ENCODE measurements at places on chromosomes 3 and 15.

DNA sequence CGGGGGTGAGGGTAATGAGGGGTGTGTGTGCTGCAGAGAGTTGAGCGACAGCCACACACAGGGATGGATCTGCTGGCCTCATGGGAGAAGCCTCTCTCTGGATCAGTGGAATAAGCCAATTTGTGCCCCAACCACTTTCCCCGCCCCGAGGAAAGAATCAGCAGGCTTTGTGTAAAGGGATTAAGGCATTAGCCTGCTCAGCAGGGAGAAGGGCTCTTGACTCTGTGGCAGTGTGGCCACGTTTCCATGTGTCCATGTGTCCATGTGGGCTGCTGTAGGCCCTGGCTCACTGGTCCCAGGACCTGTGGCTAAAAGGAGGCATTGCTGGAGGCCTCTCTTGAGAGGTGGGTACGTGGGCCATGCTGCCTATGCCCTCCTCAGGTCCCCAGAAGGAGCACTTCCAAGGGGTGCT is 104.7 kb downstream of the HMG20A start:
- no peak for DNase-seq

DNA sequence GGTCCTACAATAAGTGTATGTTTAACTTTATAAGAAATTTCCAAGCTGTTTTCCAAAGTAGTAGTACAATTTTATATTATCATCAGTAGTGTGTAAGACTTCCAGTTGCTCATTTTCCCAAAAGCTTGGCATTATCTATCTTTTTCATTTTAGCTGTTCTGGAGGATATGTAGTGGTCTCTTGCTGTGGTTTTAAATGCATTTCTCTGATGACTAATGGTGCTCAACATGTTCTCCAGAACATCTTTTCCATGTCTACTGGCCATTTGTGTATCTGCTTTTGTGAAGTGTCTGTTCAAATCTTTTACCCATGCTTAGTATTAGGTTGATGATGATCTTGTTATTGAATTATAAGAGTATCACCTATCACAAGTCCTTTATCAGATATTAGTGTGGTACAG is 13.3 kb downstream of the BCL2A1 start:
- DNase-seq = no peak

- no peak for DNase-seq
These were observed 119.5 kb downstream of the TMEM108 start for GRCh38 chr3:133157716-133158115.

GRCh38 chr15:82971218-82971984 is 14.6 kb upstream of the RAMAC start:
- no peak for DNase-seq

GRCh38 chr3:101531473-101532086 is 18.6 kb upstream of the SENP7 start:
- DNase-seq = no peak

GRCh38 chr3:141306922-141307321 is 61.4 kb upstream of the ZBTB38 start:
- DNase-seq = peak; percentile 30

GRCh38 chr3:127888564-127889107 is 26.4 kb upstream of the KBTBD12 start:
- DNase-seq = no peak

GRCh38 chr15:72935521-72935920 is 116.7 kb upstream of the NEO1 start:
- no peak for DNase-seq

DNA sequence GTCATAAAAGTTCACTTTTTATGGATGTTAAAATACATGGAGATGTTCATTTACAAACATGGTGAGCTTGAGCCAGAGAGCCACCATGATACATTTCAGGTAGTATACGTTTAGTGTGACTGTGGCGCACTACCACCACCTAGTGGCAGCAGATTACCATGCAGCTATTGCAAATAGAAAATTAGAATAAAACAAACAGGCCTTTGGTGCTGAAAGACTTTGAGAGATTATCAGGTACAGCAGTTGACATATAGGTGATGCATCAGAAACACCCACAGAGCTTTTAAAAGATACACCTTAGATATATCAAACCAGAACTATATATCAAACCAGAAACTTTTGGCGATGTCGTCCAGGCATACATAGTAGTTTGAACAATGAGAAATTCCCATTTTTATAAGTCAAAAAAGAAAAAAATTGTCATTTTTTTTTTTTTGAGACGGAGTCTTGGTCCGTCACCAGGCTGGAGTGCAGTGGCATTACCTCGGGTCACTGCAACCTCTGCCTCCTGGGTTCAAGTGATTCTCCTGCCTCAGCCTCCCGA is 42.0 kb upstream of the ICE2 start:
- DNase-seq = peak; percentile 84

DNA sequence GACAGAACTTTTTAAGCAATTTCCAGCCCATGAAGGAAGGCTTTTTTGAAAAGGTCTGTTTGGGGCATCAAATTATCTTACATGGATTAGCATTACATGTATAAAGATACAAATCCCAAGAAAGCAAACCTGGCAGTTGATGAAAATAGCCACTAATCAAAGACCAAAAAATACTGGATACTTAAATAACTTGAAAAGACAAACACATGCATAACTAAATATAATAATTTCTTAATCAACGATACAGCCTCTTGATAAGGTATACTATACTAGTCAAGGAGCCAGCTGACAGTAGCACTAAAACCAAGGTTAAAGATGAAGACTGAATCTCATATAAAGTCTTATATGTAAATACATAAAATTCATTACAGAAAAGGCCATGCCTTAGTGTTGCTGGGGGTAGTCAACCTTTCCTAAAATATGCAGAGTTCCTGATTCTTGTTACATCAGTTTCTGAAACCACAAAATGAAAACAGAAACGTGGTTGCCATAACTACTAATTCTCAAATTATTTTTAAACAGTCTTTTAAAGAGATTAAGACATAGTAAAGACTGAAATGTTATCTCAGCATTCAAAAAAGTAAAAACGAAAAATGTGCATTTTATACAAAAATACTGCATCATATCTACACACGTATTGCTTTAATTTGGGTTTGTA is 2.0 kb downstream of the ANKRD28 start:
- no peak for DNase-seq

- no peak for DNase-seq
These were observed 1.7 kb upstream of the NME9 start for GRCh38 chr3:138331143-138331894.

DNA sequence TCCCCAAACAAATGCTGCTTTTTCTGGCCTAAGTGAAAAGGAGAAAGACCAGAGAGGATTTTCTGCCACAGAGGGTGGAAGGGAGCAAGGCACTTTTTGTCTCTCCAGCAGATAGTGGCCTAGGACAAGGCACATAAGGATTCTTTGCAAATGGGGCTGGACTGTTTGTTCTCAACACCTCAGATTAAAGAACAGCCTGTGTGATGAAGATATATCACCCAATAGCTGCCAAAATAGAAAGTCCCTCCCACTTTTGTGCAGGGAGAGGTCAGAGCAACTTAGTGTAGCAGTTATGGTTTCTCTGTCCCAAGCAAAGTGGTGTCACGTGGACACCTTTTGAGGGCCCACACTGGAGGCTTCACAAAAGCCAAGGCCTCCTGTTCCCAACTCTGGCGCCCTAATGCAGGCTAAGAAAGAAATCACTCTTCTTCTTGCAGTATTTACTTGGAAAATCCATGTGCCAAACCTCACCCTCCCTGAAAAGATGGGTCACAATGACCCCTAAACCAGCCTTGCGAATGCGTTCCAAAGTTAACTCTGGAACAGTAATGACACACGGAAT is 84.9 kb downstream of the LRIG1 start:
- no peak for DNase-seq

DNA sequence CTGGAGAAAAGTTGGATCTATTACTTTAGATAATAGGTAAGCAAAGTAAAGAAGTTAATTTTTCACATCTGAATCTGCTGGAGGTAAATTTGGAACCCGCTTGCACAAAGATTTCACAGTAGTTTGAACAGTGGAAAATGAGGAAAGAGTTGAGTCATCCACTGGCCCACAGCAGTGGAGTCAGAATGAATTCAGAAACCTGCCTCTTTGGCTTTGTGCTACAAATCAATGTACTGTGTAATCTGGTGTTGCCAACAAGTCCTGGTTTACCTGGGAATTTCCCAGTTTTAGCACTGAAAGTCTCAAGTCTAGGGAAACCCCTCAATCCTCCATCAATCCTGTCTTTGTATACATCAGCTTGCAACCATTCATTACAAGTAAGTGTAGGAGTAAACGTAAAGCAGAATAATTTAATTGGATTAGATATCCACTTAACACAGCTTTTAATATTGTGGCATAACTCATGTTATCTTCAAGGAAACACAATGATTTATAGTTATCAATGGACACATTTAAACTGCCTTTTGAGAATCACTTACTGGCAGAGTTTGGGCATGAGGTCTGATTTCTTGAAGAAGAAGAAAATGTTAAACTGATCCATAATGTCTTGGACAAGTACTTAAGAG is 100.6 kb downstream of the DCLK3 start:
- DNase-seq = no peak

- DNase-seq = no peak
These were observed 32.2 kb upstream of the COLQ start for GRCh38 chr3:15553749-15554148.

DNA sequence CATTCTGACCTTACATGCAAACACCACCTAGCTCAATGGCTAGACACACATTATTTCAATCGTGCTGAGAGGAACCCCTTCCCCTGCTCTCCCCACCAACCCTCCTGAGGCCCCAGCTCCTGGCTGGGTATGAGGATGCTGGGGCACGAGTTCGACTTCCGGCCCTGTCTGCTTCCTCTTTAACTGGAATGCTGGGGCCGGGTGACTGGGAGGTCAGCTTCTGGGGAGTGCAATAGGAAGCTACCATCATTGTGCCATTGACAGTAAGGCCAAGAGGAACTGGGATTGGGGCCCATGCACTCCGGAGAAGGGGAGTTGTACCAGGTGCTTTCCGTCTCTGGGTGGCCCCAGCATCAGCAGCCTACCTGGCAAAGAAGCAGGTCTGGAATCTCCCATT is 15.6 kb upstream of the TLE3 start:
- no peak for DNase-seq

GRCh38 chr15:68340726-68341671 is 63.5 kb downstream of the FEM1B start:
- no peak for DNase-seq

DNA sequence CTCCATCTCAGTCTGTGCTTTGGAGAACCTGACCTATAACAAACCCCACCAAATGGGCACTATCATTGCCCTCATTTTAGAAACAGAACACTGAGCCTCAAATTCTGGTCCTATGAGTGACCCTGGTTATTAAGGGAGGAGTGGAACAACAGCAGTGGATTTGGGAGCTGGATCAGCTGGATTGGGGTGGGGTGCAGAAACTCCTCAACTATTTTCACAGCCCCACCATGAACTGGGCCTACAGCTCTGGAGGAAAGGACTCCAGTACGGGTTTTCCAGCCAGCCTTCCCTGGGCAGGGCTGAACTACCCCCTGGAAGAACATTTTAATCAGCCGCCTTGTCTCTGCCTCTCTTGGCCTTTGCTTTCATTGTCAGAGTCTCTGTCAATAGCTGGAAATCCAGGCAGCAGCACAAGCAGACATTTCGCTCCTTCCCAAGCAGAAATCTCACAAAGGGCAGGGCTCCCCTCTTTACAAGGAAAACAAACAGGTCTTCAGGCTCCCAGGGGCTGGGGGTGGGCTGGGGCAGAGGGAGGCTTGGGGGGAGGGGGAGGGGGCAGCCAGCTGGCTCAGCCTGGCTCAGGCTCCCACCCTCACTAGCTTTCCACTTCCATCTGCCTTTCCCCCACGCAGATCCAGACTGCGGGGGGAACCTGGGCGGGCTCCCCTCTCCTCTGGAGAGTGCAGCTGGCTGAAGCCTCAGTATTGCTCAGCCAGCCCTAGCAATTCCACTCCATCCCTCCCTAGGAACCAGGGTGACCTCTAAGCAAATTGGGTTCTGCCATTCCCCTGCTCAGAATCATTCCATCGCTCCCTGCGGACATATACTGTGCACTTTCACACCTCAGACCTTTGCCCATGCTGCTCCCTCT is 13.7 kb upstream of the TLE3 start:
- DNase-seq = no peak

DNA sequence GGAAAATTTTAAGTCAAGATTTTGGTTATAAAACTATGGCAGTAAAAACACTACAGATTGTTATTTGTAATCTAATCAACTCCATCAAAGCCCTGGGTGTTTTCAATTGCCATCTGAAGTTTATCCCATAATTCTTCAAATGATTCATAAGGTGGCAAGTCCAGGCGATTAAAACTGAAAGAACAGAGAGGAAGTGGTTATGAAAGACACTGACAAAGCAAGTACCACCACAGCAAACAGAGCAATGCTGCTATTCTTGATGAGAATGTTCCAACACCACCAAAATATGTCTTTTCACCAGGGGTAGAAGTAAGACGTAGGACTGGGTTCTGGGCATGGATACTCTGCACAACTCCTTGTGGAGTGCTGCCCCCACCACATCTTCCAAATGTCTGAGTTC is 86.9 kb upstream of the PRTG start:
- DNase-seq = peak; percentile 19

GRCh38 chr3:157087780-157088600 is 72.0 kb downstream of the CCNL1 start:
- DNase-seq = no peak

GRCh38 chr15:63977119-63977518 is 69.2 kb downstream of the DAPK2 start:
- DNase-seq = no peak

DNA sequence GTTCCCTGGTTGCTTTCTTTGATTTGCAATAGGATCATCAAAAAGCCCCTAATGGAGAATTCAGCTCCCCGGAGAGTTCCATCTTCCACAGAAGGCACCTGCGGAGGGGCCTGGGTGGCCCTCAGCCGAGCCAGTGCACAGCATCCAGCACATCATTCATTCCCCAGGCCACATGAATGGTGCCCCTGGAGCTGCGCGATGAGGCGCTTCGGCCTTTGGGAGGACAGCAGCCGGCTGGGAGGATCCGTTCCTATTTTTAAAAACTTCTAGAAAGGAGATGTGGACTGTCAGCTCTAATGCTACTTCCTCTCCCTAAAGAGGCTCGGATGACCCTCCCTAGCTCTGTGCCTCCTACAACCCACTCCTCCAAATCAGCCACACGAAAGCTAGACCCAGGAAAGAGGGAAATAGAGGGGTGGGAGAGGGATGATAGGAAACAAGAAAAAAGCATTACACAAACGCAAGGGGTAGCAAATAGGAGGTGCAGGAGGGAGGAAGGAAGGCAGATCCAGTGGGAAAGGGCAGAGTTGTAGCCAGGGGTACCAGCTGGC is 20.3 kb downstream of the EHD4 start:
- no peak for DNase-seq

- no peak for DNase-seq
These were observed 42.7 kb downstream of the FAM174B start for GRCh38 chr15:92612891-92613290.

DNA sequence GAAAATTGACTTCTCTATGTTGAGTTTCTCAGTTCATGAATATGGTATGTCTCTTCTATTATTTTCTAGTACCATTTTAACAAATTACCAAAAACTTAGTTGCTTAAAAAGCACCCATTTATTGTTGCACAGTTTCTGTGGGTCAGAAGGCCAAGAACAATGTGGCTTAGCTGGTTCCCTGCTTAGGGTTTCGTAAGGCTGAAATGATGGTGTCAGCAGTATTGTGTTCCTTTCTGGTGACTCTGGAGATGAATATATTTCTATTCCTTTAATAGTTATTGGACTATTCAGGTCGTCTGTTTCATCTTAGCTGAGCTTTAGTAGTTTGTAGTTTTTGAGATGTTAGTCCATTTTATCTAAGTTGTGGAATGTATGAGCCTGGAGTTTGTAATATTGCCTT is 44.9 kb downstream of the IL1RAP start:
- no peak for DNase-seq

Measured in activated CD4-positive, alpha-beta memory T cell treated with anti-CD3 and anti-CD28 coated beads, Interleukin-2, amount 10 ng/mL, durations not matched to agents 7 days and 5 days (primary cell).